Esophagus mucosa (tissue), 1 donor: ENCODE measurements at places on chromosomes 4 and X. TPM values are rescaled to one million over a fixed set of nuclear protein-coding genes. Genes with fewer than 3 reads are reported as not detected.

SLITRK4 gene
- total RNA-seq: 0.32 TPM

KCTD8 gene
- total RNA-seq: not detected

- ATAC-seq: no peak
Measured at GRCh38 chr4:830601-831482, 4.9 kb upstream of the CPLX1 start.

DNA sequence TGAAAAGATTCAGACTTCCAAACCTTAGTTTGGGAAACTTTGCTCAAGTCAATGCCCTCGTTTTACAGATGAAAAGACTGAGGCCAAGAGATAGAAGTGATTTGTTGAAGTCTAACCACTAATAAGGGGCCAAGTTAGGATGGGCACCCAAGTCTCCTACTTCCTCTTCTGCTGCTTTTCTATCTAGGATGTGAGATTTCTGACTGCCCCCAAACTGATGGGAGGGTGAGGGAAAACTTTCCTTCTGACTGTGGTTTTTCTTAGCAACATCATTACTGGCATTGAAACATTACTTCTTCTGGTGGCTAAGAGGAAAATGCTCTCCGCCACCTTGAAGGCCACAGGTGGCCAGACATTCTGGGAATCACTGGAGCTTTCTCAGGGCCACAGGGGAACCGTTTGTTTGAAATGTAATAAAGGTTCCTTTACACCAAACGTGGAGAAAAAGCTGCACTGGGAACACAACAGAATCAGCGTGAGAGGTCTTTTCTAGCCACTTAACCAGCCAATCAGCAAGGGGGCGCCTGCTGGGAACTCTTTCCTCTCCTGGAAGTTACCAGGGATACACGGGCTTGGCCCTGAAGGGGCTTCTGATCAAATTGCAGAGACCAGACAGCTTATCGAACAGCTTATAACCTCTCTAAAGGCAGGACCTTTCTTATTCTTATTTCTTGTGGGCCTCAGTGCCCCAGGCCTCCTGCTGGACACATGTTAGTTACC lies 115.9 kb upstream of the TEX13D start:
- ATAC-seq: no peak

DNA sequence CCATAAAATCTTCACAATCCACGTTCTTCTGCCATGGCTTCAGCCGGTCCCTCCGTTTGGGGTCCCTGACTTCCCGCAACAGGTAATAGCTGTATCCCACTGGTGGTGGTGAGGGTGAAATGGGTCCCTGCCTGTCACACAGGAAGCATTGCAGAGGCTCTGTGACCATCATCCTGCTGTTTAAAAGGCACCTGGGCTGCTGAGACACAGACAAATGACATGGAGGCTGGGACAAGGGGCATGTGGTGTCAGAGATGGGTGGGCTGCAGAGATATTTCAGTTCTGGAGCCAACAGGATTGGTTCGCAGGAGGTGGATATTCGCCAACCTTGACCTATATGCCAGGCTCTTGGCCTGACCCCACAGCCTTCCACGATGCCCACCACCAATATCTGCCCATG lies 82.1 kb downstream of the JAKMIP1 start:
- no peak for ATAC-seq
